ENCODE measurements at places on chromosomes 7 and 10.

GRCh38 chr7:45696476-45696875, 122.3 kb downstream of the ADCY1 start:
- DNase-seq = no peak

GRCh38 chr7:139696552-139696951, 81.2 kb downstream of the HIPK2 start:
- no peak for DNase-seq

GRCh38 chr7:120799813-120800475, 58.0 kb downstream of the TSPAN12 start:
- no peak for DNase-seq

DNA sequence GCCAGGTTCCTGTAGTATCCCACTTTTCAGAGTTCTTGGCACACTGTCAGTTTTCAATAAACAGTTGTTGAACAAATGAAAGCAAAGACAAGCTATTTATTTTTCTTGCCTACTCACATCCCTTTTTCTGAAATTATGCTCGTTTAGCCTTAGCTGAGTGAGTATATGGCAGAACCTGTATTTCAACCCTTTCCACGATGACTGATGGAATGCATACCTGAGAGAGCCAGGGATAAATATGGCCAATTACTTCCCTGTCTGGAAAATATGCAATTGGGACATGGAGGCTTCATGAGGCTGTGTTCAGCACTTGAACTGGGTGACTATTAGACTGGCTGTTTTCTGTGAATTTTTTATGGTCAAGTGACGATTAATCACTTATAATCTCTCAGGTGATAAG, 144.5 kb upstream of the POT1 start:
- no peak for DNase-seq

GRCh38 chr7:18290865-18291264, 204.7 kb upstream of the HDAC9 start:
- DNase-seq = no peak

- no peak for DNase-seq
Observed at GRCh38 chr10:84562592-84562991, 234.2 kb downstream of the CCSER2 start.

- no peak for DNase-seq
Observed at GRCh38 chr7:30924624-30925023, 13.0 kb downstream of the AQP1 start.

DNA sequence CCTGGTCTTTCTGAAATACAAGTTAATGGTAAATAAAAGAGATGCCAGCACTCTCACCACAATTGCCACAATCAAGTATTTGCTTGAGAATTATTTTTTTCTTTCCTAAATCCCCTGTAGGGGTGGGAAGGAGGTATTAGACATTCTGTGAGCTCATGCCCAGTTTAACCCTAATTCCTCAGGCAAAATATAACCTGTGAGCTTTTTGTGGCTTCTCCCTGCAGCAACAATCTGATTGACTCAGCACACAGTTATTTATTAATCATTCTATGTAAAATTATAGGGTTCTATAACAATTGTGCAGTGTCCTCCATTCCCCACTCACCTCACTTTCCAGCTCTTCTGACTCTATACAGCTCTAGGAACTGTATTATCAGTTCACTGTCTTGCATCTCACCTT, 66.3 kb downstream of the GLI3 start:
- DNase-seq = no peak

DNA sequence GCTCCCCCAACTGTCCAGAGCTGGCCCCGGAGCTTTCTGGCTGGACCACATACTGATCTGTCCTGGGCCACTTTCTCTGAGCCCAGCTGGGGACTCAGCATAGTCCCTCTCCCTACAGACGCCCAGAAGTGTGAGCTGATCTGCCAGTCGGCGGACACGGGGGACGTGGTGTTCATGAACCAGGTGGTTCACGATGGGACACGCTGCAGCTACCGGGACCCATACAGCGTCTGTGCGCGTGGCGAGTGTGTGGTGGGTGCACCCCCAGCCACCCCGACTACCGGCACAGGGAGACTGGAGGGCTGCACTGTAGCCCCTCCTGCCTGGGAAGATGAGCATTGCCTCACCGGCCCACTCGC, 41.8 kb downstream of the TBATA start:
- no peak for DNase-seq

DNA sequence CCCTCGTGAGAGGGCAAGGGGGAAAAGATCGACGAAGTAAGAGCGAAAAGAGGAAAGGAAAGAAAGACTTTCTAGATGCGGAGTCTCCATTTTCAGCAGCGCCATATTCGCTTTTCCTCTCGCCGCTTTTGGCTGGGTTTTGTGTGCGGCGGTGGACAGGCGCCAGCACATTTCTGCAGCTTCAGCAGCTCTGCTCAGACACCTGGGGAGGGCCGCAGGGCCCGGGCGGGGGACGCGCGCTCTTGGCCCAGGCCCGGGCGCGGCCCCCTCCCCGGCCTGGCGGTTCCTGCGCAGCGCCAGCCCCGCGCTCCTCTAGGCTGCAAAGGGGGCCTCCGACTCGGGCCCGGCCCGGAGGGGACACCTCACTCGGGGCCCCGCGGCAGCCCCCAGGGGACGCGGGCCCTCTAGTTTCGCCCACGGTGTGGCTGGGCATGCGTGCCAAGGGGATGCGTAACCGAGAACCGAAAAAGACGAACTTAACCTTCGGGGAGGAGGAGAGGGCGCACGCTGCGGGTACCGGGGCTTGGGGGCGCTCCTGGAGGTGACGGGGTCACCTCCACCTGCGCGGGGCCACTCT, 34.5 kb upstream of the EBLN1 start:
- DNase-seq = peak; percentile 58

DNA sequence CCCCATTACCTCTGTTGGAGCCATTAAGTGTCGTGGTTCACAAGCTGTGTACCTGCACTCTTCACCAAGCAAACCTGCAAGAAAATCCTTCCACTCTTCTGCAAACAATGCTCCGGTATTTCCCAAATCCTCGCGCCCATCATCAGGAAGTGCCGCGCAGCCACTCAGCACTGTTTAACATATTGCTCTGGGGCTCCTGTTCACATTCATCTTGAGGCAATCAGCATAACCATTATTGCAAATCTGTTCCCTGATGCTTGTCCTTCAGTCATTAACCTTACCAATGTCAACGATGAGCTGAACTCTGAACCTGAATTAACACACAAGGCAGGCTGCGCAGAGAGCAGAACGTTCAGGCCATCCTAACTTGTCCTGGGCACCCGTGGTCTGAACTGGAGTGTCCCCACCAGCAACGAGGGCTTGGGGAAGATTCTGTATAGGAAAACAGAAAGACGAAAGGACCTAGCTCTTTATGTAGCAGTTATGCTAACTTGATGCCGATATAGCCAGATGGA, 751.4 kb upstream of the AUTS2 start:
- DNase-seq = no peak

GRCh38 chr7:47307311-47307710, 274.6 kb downstream of the TNS3 start:
- DNase-seq = no peak

GRCh38 chr7:112089551-112089950, 116.6 kb downstream of the DOCK4 start:
- DNase-seq = no peak

GRCh38 chr7:129896568-129897382, 56.0 kb downstream of the UBE2H start:
- no peak for DNase-seq

GRCh38 chr10:62326176-62326575, 48.0 kb upstream of the ZNF365 start:
- no peak for DNase-seq

- DNase-seq = no peak
Observed at GRCh38 chr7:3117488-3118231, 74.0 kb upstream of the CARD11 start.

GRCh38 chr10:5856701-5857004, 33.0 kb downstream of the ANKRD16 start:
- DNase-seq = no peak

- no peak for DNase-seq
Observed at GRCh38 chr7:28579571-28579970, 167.3 kb downstream of the CREB5 start.

GRCh38 chr7:114645451-114645850, 230.8 kb downstream of the FOXP2 start:
- no peak for DNase-seq

GRCh38 chr7:55516409-55516808, 55.9 kb downstream of the VOPP1 start:
- DNase-seq = no peak

DNA sequence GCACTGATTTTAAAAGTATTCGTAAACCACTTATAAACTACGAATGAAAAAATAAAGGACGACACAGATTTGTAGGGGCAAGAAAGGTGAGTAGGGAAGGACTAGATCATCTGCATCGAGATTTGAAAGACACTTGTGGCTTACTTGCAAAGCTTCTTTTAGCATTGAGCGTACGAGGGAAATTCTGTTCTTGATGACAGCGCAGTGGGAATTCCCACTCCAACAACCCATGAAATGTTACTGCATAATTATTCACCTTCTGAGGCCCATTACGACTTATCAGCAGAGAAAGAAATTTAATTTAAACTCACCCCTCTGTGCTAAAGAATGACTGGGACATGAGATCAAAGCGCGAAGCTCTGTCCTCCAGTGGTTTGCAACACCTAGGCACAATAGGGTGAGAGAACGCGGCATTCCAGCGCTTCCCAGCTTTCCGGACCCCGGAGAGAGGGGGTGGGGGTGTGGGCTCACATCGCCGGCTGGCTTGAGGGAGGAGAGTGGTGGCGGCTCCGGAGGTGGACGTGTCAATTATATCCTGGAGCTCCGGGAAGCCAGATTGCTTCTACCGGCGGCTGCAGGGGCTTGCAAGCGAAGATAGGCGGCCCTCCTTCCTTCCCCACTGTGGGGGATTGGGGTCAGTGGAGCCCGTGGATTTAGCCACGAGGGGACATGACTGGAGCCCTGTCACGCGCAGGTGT, 10.3 kb downstream of the SP8 start:
- DNase-seq = no peak

- no peak for DNase-seq
Observed at GRCh38 chr10:79180414-79181221, 111.9 kb downstream of the ZMIZ1 start.

GRCh38 chr10:76631884-76632766, 1005.5 kb downstream of the KCNMA1 start:
- DNase-seq = no peak

DNA sequence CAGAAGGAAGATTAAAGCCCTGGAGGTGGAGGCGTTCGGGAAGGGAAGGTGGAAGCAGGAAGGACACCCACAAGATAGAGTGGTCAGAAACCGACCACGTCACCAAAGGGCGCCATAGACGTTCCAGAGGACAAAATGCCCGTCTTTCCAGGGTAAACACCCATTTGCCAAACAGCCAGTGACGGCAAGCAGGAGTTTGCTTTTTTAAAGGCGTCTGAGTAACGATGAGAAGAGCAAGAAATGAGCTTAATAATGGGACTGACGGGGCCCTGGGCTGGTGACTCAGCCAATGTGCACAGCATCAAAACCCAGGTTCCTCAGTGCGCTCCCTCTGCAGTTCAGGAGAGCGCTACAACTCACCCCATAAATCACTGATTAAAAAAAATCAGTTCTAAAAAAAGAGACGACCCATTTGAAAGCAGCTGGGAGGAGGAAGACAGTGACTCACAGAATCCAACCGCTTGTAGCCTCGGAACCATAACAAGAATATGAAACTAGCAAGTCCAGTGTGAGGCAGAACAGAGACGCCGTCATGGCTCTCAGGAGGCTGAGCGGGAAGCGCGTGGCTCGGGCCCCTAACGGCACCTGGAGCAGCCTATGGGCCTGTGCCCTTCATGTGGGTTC, 5.9 kb downstream of the DIP2C start:
- no peak for DNase-seq

DNA sequence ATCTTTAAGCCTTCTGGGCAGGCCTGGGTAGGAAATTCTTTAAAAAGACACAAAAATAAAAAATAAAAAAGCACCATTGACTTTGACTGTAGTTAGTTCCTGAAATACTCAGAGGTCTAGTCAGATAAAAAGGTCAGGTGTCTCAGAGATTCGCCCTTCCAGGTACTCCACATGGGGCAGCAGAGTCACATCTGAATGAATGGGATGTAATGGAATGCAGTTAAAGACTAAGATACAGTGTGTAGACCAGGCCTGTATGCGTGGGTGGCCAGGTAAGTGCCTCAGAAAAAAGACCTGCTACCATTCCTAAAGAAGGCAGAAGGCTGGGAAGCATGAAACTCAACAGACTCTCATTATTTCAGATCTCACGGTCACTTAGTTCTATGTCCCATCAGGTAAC, 68.6 kb upstream of the SEM1 start:
- DNase-seq = no peak

DNA sequence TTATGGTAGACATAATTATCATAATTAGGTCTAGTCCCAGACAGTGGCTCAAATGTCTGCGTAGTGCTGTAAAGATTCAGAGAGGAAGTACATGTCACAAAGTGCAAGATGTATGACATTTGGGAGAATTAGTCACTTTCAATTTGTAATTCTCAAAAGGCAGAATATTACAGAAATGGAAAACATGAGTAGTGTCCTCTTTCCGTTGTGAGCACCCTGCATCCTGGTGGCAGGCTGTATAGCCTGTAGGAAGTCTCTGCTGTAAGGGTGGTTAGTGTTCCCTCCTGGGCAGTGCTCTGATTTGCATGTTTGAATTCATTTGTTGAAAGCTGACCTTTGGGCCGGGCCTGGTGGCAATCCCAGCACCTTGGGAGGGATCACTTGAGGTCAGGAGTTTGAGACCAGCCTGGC, 17.0 kb downstream of the CDK14 start:
- DNase-seq = no peak

GRCh38 chr10:91311601-91312381, 91.3 kb downstream of the PCGF5 start:
- DNase-seq = no peak

DNA sequence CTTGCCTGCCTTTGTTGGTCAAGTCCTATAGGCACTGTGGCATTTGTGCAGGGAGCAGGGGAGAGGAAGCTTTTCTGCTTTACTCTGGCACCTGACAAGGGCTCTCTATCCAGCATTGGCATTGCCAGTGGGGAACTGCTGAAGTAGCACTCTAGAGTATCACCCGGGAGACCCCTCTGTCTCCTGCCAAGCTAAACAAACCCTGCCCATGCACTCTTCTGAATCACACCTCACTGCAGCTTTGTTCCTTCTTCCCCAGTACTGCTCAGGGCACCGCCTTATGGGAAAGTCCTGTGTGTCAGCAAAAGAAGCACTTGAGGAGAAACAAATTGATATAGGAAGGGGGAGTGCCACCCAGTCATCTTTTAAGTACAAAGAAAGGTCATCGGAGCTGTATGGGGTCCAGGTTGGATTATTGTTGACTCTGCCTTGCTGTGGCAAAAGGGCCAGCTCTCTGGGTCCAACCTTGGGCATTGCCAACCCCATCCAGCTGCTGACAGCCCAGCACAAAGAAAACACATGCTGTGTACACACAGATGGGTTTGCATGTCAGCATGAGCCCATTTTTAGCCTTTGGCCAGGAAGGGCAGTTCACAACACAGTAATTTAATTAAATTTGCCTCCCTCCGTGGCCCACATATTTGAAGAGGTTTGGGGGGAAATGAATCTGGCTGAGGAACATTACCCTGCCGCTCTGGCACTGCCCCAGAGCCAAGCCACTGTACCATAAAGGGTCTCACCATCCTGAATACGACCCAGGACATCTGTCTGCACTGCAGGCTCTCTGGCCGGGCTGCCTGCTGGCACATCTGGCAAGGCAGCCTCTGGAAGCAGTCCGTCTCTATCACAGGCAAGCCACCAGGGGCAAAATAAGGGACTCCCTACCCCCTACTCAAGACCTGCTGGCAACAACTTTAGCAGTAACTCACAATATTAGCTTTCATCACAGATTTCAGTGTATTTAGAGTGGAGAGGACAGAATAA, 13.1 kb downstream of the LRRC4 start:
- DNase-seq = no peak
